ENCODE measurements at places on chromosomes 1 and 21.

DNA sequence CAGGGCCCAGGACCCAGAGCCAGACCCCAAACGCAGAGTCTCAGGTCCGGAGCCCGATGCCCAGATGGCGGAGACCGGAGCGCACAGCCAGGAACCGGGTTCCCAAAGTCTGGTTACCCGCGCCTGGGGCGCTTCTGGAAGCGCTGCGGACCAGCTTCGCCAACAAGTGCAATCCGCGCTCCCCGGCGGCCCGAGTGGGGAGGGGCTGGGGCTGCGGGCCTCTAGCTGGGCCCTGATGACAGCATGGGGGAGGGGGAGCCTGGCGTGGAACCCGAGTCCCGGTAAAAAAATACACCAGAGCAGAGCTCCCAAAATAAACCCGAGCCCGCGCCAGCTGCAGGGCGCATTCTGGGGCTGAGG lies 494 bp downstream of the NT5C1A start:
- peak; percentile 33 for DNase-seq

- DNase-seq, result no peak
Observed at GRCh38 chr1:216523449-216524190, 100.4 kb upstream of the USH2A start.

DNA sequence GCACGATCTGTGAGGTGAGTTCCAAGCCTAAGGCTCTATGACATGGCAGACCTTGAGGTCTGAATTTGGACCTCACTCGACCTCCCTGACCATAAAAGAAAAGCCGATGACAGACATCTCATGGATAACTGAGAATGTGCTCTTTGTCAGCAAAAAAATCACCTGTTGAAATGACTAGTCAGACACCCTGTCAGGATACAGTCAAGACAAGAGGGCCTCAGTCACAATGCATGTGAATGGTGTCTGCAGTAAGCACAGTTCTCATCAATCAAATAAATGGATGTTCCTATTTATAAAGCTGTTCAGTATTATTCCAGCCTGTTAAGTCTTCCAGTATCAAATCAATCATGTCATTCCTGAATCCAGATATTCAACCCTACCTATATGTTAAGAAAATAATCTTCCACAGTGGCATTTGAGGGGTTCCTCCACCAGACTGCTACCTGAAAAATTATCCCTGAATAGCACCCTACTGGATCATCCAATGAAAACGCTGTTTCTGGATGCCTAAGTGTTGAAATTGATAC lies 28.6 kb upstream of the EXO1 start:
- no peak for DNase-seq

- DNase-seq, result no peak
Observed at GRCh38 chr21:41989698-41990097, 20.5 kb downstream of the ZBTB21 start.

DNA sequence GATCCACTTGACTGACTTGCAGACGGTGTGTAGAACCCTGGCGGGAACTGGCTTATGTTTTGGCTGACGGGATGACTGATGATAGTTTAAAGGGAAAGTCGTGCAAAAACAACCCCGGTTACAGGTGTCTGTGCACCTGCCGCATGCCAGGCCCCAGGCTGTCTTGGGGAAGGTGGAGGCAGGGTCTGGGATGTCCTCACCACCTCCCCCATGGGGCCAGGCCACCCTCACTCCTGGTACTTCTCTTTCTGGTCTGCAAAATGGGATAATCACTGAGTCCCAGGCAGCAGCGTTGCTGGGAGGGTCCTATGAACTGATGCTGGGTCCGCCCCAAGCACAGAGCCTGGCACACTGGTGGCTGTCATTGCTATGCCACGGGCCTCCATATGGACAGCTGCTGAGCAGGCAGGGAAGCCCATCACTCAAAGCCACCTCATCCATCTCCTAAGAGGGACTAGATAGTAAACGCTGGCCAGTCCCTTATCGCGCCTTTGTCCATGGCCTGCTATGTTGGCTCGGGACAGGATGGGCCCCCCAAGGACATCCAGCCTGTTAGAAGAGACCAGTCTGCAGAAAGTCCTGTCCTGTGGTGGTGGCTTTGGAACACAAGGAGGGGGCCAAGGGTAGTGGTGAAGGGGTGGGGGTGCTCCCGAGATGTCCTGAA lies 15.0 kb upstream of the SLC2A7 start:
- no peak for DNase-seq

DNA sequence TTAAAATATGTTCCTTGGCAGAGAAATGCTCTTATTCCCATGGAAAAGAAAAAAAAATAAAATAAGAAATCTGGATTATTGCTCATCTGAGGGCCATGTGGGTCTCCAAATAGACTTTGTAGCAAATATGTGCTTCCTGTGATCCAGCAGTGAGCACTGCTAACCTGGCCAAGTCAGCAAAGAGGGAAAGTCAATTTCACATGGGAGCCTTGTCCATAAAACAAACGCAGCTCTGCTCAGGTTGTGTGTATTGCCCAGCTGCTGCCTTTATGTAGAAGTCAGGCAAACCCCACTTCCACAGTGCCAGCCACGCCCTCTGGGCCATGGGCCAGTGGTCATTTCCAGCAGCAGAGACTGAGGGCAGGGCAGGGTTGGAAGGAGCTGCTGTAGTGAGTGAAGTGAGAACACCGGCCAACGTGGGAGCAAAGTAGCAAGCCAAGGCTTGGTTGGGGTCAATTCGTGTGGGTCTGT lies 174.3 kb downstream of the LYPLAL1 start:
- DNase-seq, result no peak

- DNase-seq, result no peak
Observed at GRCh38 chr1:69613414-69613813, 45.7 kb downstream of the LRRC7 start.

GRCh38 chr1:208807446-208808127 lies 563.4 kb upstream of the PLXNA2 start:
- DNase-seq, result no peak

GRCh38 chr1:204758601-204759000 lies 73.1 kb upstream of the LRRN2 start:
- no peak for DNase-seq

- DNase-seq, result no peak
Observed at GRCh38 chr1:211734791-211735190, 59.4 kb upstream of the NEK2 start.

GRCh38 chr1:193322211-193322610 lies 135.8 kb upstream of the B3GALT2 start:
- DNase-seq, result no peak

- DNase-seq, result peak; percentile 86
Observed at GRCh38 chr1:8439015-8439702, 121.2 kb downstream of the SLC45A1 start.

DNA sequence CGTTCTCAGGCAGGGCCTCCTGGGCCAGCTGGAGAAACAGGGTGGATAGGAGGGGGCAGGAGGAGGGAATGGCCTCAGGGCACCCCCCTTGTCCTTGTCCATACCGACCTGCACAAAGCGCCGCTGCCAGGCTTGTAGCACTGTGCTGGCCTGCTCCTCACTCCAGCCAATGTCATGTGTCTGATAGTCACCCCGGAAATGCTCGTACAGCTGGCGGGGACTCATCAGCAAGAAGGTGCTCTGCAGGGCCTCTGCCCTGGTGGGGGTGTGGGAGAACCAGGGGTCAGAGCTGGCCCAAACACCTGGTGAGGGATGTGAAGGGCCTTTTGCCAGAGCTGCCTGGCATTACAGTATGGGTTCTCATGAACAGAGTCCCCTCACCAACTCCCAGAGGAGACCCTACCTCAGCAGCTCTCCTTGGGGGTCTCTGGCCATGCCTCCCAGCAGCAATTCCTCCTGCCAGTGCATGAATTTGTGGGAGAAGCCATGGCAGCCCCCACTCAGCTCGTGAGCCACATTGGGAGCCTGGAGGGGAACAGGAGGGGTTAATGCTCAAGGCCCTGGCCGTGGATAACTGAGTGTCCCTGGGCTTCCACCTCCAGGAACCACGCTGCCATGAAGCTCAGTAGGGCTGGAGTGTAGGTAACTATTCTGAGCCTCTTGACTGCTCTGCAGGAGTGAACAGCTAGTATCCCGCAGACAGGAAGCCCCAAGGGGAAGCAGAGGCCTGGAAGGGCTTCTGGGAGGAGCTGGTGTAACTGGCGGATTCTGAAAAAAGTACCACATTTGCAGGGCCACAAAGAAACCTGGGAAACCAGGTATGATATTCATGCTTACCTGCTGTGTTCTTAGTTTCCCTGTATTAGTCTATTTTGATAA lies 13.3 kb downstream of the PTCH2 start:
- no peak for DNase-seq

DNA sequence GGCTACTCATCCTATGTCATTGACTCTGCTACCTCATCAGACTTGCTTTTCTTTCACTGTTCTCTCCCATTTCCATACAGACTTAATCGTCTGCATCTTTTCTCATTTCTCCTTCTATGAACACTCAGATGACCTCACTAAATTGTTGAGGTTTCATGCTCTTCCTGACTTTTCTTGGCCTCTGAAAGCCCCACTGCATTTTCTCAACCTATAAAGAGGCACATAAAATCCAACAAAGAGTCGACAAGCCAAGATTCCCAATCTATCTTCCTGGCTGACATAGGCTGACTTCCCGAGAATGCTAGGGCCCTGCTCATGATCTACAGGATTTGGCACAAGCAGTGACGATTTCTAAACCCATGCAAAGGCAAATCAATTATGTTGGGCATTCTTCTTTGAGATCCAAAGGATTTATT lies 280.8 kb upstream of the DPYD start:
- DNase-seq, result no peak

- DNase-seq, result no peak
Observed at GRCh38 chr1:8722366-8722765, 95.1 kb downstream of the RERE start.

- DNase-seq, result no peak
Observed at GRCh38 chr1:59672851-59673572, 141.7 kb upstream of the HOOK1 start.

DNA sequence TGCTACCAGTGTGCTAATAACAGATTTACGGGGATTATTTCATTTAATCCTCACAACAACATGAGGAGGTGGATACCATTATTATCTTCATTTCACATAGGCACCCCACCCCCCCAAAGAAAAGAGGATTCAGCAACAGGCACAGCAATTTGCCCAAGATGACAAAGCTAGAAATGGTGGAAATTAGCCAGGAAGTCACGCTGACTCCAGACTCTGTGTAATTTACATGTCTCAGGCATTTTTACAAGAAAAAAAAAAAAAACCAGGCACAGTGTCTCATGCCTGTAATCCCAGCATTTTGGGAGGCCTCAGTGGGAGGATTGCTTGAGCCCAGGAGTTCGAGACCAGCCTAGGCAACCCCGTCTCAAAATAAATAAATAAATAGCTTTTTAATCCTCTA lies 37.5 kb upstream of the PRDM2 start:
- no peak for DNase-seq

DNA sequence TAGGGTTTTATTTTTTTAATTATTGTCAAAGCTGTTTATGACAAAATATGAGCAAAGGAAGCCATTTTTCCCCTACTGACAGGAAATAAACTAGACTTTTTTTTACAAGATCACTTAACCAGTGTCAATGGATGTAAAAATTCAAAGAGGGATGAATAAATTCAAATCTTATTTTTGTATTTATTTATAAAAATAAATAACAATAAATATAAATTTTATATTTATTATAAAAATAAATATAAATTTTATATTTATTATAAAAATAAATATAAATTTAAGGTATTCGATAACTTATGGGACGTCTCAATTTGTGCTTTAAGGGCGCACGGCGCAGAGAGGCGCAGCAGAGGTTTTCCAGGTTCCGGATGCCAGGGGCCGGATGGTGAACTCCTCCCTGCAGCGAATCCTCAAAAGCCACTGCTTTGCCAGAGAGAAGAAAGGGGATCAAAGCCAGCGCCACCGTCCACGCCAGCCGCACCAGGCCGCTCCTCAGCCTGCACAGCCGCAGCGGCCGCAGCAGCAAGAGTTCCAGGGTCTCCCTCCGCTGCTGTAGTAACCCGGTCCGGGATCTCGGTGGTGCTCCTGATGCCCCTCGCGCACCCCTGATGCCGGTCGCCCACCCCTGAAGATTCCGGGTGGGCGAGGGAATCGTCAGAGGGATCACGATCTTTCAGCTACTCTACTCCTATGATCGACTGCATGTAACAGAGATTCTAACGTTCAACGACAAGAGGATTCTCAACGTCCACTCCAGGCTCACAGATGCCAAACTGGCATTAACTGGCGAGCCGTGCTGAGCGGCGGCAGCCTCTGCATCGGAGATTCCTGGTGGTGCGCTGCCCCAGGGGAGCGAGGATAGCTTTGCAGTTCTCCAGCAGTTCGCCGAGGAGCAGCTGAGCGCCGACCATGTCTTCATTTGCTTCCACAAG lies 28.5 kb upstream of the RLF start:
- no peak for DNase-seq

DNA sequence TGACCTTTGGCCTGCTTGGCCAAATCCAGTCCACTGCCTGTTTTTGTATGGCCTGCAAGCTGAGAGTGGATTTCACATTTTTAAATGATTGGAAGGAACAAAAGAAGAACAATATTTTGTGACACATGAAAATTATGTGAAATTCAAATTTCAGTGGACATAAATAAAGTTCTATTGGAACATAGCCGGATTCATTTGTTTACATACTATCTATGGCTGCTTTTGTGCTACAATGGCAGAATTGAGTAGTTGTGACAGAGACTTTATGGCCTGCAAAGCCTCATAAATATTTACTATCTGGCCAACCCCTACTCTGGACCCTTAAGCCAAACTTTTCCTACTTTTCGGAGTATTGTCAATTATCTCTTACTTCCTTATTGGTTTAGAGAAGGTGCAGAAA lies 66.6 kb upstream of the IPO9 start:
- no peak for DNase-seq

DNA sequence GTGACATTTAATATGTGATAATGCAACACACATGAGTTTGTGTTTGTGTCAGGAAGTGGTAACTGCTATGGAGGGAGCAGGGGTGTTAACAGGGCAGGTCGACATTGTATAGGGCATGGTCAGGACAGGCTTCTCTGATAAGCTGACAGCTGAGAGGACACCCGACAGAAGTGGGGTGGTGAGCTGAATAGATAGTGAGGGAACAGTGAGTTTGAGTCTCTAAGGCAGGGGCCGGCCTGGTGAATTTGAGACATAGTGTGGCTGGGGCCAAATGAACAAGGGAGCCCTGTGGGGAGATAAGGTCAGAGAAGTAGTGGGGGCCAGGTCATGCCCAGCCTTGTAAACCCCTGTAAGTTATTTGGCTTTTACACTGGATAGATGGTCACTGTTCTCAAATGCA lies 217.4 kb upstream of the KIAA0040 start:
- no peak for DNase-seq

DNA sequence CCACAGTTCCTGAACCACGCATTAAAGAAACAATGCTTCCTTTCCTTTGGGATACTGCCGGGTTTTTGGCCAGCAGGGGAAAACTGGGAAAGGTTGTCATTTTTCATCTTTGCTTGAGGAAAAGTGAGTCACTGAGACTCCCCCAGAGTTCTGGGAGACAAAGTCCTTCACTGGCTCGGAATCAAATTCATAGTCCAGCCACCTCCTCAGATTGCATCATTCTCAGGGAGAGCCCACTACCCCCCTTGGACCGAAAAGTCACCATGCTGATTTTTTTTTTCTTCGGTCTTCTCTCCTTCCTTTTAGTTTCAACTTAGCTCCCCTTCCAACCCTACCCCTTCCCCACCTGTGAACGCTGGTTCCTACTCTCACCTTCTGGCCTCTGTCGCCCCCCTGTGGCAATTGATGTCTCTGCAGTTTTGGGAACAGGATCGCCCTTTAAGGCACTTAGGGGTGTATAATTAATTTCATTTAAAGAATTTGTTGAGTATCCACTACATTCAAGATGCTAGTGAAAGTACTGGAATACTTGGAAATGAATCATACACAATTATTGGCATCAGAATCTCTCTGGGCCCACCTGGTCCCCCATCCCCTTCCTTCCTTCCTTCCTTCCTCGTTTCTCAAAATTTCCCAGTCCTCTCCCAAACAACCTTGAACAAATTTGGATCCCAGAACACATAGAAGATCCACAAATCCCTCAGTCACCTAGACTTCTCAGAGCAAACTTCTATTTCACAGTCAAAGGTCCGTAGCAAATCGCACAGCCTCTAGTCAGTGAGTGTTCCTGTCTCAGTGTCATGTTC lies 6.9 kb downstream of the ACKR1 start:
- peak; percentile 36 for DNase-seq

Measured in nucleus accumbens (tissue), 56 donors.